Placental epithelial cell (primary cell): ENCODE measurements at places on chromosomes 1 and 21. TPM values are rescaled to one million over a fixed set of nuclear protein-coding genes. Genes with fewer than 3 reads are reported as not detected.

OR2G6 gene
- 4.3 and 13.2 TPM in 2 replicates for total RNA-seq

ATAD3C gene
- 3.5 TPM in 2 replicates for total RNA-seq

CD1C gene
- total RNA-seq, result not detected in 2 replicates

SEC16B gene
- total RNA-seq, result 1.5 and 2.4 TPM in 2 replicates

SLC30A10 gene
- total RNA-seq, result not detected in 2 replicates

LINGO4 gene
- not detected in 2 replicates for total RNA-seq

NEGR1 gene
- under 0.01 TPM in 2 replicates for total RNA-seq

FAM177B gene
- total RNA-seq, result not detected in 2 replicates
